ENCODE measurements at places on chromosomes 3 and 15.

DNA sequence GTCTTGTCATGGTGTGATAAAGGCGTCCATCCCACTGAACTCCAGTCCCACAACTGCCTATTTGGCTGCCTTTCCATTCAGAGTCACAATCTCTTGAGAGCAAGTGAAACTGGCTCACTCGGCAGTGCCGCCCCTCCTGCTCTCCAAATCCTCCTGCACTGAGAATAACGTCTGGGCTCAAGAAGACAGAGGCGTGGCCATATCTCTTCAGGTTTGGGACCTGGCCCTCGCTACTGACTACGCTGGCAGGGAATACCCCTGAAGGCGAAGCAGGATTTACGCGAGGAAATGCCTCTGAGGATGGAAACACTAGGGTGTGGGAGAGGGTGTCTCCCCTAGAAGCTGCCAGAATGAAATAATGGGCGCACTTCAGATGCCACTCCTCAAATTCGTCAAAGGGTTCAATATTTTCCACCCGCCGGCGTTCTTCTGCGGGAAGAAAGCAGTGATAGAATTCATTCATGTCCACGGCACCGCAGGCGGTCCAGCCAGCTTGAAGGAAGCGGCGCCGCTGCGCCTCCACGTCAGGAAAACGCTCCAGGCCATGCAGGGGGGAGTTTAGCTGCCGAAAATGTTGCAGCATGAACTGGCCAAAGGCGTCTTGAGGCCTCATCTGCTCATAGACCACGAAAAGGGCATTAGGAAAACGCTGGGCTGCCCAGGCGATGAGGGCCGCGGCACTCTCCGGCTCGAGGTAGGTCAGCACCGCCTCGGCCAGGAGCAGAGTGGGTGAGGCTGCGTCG lies 985 bp downstream of the LCMT2 start:
- no peak for DNase-seq

- no peak for DNase-seq
These were observed 160.7 kb upstream of the COL8A1 start for GRCh38 chr3:99477650-99478049.

- DNase-seq = no peak
These were observed at the start of gene SLC49A4 for GRCh38 chr3:122794779-122795673. SLC49A4 (plus strand) TSS chr3:122795069; CDS start chr3:122795193, 124 bp downstream.

- no peak for DNase-seq
These were observed 24.3 kb upstream of the SUCLG2 start for GRCh38 chr3:67678665-67679064.

GRCh38 chr3:62119139-62119538 lies 254.2 kb downstream of the FEZF2 start:
- no peak for DNase-seq

- DNase-seq = no peak
These were observed 97.8 kb downstream of the LARS2 start for GRCh38 chr3:45486136-45486535.

GRCh38 chr3:187963003-187963676 lies 190.8 kb upstream of the LPP start:
- no peak for DNase-seq

- DNase-seq = no peak
These were observed 171.8 kb downstream of the TMEM108 start for GRCh38 chr3:133209871-133210550.

GRCh38 chr3:36707623-36708409 lies 56.5 kb downstream of the DCLK3 start:
- DNase-seq = no peak

- no peak for DNase-seq
These were observed 1.2 kb upstream of the UBP1 start for GRCh38 chr3:33441225-33441976.

- DNase-seq = no peak
These were observed 70.6 kb upstream of the SNRK start for GRCh38 chr3:43215663-43216275.

GRCh38 chr15:85406916-85407315 lies 26.5 kb downstream of the AKAP13 start:
- DNase-seq = no peak

DNA sequence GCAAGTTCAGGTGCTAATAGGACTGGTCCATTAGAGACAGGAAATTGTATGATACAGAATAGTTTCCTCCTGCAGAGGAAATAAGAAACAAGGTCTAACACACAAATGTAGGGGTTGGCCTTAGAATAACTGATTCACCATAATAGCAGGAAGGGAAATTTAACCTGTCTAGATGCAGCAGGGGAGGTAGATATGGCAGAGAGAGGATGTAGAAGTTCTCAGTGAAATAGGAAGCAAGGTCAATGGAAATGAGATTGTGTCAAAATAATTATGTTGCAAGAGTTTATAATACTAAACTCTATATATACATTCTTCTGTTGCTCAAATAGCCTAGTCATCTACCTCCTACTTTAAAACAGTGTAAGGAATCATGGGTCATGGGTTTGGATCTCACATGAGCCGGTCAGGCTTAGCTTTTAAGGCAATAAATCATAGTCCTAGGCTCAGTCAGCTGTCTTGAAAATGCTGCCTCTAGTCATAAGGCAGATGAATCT lies 17.0 kb downstream of the BCL2A1 start:
- no peak for DNase-seq

DNA sequence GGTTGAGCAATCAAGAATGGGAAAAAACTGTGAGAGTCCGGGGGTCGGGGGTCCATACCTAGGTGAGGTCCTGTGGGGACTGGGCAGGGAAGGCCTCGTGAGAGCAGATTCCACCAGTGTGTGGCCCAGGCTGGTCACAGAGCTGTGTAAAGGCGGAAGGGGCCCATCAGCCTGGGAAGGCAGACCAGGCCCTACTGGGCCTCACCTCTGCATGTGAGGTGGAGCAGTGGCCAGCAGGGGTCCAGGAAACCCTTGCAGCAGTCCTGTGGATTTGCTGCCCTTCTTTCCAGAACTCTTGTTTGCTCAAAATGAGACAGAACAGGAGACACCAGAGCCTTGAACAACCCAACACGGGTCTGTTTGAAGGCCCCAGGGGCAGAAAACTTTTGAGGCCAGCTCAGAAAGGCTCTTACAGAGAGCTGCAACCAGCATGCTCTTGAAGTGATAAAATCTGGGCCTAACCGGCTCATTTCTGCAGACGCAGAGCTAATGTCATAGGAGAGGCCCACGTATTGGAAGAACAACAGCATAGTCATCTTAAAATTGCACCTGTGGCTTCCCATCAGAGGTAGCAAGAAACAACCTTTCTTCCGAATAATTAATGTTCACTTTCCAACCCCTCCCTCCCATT lies 30.3 kb upstream of the HHATL start:
- DNase-seq = no peak

DNA sequence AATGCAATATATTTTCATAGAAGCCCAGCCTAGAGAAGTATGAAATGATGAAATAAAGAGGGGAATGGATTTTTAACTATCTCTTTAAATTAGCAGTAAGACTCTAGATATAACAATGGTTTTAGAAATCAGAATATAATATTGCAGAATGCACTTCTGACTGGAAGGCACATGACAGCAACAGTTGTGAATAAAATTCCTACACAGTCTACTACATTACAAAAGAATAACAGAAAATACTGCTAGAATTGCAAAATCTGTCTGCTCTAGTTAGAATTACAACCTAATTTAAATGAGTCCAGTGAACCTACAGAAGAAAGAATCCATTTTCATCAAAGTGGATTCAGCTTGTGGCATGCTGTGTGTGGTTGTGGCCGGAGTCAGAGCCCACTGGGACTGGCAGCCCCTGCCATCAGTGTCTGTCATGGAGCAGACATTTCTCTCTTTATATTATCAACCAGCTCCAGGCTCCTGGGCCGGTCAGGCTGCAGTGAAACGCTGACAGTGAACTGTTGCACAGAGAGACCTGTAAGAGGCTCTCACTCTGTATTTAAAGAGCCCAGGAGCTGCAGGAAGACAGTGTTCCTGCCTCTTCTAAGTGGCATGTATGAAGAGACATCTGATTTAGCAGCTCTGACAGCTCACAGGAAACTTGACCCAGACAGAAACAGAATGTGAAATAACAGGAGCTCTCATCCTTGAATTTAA lies 1523.8 kb upstream of the CADM2 start:
- no peak for DNase-seq

GRCh38 chr15:81000144-81000623 lies 539 bp upstream of the TLNRD1 start:
- DNase-seq = no peak

GRCh38 chr3:17983106-17983505 lies 240.7 kb upstream of the TBC1D5 start:
- DNase-seq = no peak

- peak; percentile 8 for DNase-seq
These were observed 16.1 kb downstream of the POU1F1 start for GRCh38 chr3:87260270-87260669.

DNA sequence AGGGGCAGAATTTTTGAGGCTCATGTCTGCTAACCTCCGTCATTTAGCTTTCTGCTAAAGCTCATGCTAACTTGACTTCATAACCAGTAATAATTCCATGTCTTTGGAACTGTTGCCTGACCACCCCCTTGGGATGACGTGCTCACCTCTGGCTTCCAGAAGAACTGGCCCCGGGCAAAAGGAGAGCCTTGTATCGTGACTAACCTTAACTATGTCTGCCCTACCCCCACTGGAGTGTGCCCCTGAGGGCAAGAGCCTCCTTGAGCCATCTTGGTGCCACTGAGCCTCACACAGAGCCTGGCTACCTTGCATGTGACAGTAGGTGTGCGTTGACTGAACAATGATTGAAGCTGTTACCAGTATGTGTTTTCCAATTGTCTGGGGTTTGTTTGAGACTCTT lies 4.7 kb downstream of the LRRK1 start:
- no peak for DNase-seq

GRCh38 chr3:105752791-105753415 lies 115.9 kb downstream of the CBLB start:
- DNase-seq = peak; percentile 14

- no peak for DNase-seq
These were observed 55.1 kb downstream of the GPR160 start for GRCh38 chr3:170092907-170093306.

DNA sequence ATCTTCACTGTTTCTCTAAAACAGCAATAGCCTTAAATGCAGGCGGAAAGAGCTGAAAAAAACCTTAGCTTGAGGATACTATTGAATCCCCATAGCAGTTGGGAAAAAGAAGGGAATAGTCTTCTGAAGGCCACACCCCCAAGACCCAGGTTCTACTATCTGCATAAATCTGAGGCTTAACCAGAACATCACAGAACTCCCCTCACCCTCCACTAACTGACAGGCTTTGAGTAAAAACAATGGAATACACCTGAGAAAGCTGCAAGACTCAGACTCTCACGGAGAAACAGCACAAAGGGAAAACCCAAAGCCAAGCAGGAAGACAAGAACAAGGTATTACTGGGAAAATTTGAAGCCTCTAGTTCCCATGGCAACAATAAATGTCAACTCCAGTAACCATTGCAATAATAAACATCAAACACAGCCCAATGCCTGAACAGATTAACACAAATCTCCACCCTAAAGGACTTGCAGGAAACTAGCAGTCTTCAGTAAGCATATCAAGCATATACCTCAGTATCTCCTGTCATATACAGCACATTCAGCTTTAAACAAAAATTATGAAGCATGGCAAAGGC lies 56.4 kb downstream of the TMCC1 start:
- no peak for DNase-seq

DNA sequence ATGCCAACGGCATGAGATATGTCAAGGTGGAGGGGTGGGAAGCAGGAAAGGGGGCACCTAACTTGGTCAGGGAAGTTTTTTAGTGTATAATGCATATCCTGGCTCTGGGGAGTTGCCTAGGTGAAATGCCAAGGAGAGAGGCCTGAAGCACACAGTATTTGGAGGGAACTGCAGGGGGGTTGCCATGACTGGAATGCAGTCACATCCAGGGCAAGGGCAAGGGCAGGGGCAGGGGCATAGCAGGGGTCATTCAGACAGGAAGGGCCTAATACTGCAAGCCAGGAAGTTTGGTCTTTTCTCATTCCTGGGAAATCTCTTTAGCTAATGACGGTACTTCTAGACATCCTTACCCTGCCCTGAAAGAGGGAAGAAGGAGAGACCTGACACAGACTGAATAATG lies 60.5 kb downstream of the MYRIP start:
- DNase-seq = no peak

DNA sequence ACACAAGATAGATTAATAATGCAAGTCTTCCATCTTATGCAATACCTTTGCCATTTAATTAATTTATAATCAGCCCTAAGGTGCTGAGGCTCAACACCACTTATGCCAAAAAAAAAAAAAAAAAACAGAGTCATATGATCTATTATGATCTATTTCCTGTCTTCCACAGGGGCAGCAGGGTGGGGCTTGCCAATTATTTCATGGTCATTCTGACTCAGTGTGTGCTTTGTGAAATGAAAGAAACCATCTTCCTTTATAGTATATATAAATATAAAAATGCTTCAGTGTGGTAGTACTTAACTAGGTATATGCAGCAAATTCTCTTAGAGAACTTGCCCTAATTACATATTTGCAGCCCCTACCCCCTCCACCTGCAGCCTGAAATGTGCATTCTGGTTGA lies 7.2 kb upstream of the RARB start:
- DNase-seq = no peak

DNA sequence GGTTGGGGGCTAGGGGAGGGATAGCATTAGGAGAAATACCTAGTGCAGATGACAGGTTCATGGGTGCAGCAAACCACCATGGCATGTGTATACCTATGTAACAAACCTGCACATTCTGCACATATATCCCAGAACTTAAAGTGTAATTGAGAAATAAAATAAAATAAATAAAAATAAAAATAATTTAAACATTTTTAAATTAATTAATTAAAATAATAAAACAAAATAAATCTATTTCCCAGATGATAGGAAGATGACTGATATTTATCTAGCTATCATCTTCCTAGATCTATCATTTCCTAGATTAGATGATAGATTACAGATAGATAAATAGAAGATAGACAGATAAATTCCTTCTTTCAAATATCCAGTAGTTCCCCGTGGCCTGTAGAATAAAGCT lies 137.3 kb downstream of the OCA2 start:
- DNase-seq = no peak

DNA sequence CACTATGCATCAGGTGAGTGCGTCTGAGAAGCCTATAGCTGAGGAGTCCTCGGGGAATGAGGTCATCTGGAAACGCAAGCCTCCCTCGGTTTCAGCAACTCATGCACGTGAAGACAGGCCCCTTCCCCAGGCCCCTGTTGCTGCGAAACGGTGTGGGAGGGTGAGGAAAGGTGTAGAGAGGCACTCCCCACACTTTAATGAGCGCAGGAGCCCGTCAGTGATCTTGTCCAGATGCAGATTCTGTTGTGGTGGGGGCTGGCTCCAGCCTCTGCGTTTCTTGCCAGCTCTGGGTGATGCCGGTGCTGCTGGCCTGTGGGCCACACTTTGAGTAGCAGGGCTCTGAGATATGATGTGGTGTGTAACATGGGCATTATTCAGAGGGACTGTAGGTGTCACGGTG lies 38.6 kb upstream of the LACTB start:
- DNase-seq = no peak

- DNase-seq = no peak
These were observed 390.3 kb upstream of the AGTR1 start for GRCh38 chr3:148307443-148307843.

- no peak for DNase-seq
These were observed 450.0 kb upstream of the KCNMB2 start for GRCh38 chr3:178086144-178086825.

DNA sequence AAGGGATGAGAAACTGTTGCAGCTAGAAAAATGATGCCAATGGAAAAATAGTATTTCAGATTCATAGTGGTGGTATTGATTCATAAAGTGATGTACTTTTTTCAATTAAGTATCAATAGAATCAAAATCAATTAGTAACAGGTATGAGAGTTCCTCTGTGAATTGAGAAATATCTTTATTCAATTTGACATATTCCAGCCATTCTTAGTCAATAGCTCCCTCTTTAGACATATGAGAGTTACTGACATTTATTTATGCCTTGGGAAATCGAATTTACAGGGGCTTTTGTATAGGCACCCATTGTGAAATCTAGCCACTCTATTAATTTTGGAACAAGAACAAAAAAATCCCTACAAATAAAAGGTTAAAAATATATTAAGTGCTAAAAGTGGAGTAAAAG lies 386.9 kb upstream of the CNTN3 start:
- no peak for DNase-seq

Measured in activated CD8-positive, alpha-beta memory T cell treated with anti-CD3 and anti-CD28 coated beads for 1 hour (primary cell).